H1 (cell line): ENCODE measurements at places on chromosomes 13 and 19. TPM values are rescaled to one million over a fixed set of nuclear protein-coding genes. Genes with fewer than 3 reads are reported as not detected.

Gene C19orf67
- 0.52 TPM in 1 of 2 replicates, not detected in the other for total RNA-seq

GRCh38 chr13:43129066-43129465 lies 105.7 kb downstream of the DNAJC15 start:
- no peak for DNase-seq

Gene FREM2
- total RNA-seq, result 22.2 and 22.8 TPM in 2 replicates

Gene KPTN
- total RNA-seq, result 23.6 and 28.0 TPM in 2 replicates

Gene IGSF23
- total RNA-seq, result not detected in 2 replicates

DNA sequence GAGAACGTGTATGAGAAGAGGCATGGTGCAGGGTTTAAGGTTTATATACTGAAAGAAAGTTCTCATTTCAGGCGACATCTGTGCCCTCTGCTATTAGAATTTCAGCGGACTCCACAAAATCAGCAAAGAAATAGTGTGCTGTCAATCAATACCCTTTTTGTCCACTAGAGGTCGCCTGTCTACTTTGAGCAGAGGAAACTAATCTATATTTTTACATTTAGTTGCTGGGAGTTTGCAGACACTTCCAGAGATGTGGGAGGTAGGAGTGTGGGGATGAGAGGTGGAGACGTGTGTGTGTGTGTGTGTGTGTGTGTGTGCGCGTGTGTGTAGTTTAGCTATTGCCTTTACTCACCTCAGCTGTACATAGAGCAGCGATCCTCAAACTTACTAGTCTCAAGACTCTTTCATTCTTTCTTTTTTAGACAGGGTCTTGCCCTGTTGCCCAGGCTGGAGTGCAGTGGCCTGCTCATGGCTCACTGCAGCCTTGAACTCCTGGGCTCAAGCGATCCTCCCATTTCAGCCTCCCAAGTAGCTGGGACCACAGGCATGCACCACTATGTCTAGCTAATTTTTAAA lies 9.7 kb downstream of the INAFM1 start:
- DNase-seq, result peak; percentile 60

DNA sequence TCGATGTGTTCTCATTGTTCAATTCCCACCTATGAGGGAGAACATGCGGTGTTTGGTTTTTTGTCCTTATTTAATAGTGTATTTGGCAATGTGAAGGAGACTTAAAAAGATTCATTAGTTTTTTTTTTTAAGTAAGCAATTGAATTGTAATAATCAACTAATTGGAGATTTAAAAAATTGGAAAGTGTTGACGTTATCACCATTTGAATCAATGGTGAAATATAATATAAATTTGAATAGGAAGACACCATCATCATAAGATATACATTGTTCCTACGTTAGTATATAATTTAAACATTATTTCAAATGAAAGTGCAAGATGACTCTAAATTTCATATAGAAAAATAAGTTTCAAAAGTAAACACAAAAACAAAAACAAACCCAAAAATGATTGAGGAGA lies 2858.1 kb upstream of the PCDH20 start:
- no peak for DNase-seq

GRCh38 chr19:7480970-7481255 lies 7.9 kb downstream of the PEX11G start:
- DNase-seq, result no peak

Gene POGLUT2
- 20.1 and 22.3 TPM in 2 replicates for total RNA-seq

DNA sequence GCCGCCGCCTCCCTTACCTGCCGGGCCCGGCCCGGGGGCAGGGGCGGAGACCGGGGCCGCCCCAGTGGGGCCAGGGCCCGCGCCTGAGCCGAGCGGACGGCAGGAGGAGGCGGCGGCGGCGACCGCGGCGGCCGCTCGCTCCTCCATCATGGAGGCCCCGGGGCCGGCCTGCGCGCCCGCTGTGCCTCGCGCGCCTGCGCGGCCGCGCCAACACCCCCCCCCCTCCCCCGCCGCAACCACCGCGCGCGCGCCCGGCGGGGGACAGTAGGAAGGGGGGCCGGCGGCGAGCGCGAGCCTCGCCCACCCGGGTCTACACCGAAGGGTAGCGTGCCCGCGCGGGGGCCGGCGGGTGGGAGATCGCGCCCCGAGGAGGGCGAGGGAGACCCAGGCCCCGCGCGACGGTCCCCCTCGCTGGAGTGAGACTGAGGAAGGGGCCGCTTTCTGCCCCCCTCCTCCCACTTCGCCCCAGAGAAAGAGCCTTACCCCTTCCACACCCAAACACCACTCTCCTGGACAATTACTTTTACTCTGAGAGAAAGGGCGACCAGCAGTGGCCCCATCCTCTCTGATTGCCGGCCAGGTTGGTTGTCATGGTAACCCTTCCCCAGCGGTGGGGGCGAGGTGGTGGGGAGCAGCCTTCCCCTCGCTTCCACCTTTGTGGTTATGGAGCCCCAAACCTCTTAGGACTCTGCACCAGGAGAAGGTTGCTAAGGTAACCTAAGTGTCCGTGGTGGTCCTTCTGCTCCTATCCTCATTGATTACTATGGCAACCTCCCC lies at the start of gene STRN4:
Gene STRN4, minus strand, starts transcription at position 170 of the 777 bp plus-strand sequence. Its CDS starts 20 bp downstream, at position 150.
- DNase-seq, result peak; percentile 67

DNA sequence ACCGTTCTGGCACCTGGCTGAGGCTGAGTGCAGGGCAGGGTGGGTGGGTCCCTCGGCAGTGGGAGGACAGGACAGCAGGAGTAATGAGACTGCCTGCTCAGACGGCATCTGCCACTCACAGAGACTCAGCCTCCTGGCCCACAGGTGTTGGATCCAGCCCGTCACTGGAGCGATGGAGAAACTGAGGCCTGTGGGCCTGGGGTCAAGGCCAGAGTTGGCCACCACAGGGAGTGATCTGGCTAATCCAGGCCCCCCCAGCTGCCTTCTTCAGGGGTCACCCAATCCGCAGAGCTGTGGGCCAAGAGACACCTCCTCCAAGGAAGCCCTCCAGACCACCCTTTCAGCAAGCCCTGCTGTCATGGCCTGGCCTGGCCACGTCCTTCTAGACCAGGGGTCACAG lies 103.7 kb upstream of the VSTM2B start:
- no peak for DNase-seq

Gene KLK8
- total RNA-seq, result 2.1 and 2.9 TPM in 2 replicates

- no peak for DNase-seq
These were observed 16.9 kb downstream of the FAM187B start for GRCh38 chr19:35211545-35212230.

Gene TINCR
- 0.48 and 0.52 TPM in 2 replicates for total RNA-seq

DNA sequence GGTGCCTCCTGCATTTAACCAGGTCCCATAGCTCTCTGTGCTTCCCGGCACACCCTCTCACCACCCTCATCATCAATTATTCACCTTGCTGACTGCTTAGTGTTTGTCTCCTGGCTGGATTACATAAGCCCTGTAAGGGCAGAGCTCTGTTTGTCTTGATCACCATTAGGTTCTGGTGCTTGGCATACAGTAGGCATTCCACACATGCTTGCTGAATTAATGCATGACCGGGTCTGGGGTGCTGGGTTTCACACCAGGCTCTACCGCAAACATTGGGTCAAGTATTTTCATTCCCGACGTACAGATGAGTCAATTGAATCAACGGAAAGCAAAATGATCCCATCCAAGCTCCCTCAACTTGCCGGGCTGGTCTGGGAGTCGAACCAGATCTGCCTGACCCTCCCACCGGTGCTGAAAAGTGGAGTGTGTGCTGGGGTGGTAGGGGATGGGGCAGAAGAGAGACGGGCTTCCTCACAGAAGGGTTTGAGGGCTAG lies 28.5 kb downstream of the VAV1 start:
- no peak for DNase-seq

Gene CYP4F2
- not detected in 2 replicates for total RNA-seq

DNA sequence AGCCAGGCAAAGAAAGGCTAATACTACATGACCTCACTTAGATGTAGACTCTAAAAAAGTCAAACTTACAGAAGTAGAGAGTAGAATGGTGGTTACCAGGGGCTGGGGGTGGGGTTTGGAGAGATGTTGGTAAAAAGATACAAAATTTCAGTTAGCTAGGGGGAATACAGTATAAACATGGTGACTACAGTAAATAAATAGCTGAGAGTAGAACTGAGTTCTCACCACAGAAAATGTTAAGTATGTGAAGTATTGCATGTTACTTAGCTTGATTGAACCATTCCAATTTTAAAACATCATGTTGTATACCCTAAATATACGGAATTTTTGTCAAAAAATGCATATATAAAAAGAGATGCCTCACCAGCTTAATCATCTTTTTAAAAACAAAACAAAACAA lies 67.5 kb upstream of the DOCK9 start:
- DNase-seq, result no peak

GRCh38 chr19:1580957-1581356 lies 11.7 kb downstream of the MBD3 start:
- no peak for DNase-seq

Gene BRME1
- 4.6 and 4.7 TPM in 2 replicates for total RNA-seq

GRCh38 chr19:42512130-42512636 lies 16.1 kb downstream of the CEACAM1 start:
- DNase-seq, result peak; percentile 41

DNA sequence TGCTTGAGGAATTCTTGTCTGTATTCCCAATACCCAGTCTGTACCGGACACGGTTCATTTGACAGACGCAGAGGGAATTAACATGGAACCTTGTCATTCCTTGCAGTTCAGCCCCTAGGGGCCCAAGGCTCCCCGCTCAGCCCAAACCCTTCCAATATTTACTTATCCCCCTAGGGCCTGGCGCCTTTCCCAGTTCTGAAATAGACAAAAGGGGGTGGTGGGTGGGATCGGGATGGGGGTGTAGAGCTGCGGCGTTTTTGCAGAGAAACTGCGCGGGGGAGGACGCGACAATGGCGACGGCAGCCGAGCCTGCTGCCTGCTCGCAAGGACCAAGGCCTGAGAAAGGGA lies 583 bp downstream of the AKAP8L start:
- DNase-seq, result no peak

DNA sequence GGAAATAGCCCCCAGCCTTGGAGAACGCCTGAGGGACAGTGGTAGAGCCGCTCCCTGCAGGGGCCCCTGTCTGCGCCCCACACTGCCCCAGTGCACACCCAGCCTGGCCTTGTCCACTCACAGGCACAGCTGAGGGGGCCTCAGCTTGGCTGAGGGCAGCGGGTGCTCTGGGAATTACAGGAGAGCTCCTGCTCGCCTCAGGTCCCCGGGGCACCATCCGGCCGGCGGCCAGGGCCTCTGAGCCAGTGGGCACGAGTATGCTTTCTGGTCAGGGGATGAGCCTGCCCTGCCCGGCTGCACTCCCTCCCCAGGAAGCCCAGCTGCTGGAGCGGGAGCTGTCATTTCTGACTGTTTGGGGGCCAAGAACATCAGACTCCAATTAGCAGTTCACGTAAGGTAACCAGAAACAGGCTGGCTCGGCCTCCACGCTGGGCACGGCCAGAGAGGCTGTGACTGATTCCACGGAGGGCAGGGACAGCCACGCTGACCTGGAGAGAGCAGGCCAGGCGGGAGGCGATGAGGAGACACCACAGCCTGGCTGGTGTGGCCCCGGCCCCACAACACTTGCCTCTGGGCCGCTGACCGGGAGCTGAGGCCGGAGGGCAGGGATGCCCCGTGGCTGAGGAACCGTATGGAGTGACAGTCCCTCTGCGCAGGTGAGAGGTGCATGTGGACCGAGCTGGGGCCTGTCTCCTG lies 15.4 kb downstream of the CEBPG start:
- DNase-seq, result no peak

DNA sequence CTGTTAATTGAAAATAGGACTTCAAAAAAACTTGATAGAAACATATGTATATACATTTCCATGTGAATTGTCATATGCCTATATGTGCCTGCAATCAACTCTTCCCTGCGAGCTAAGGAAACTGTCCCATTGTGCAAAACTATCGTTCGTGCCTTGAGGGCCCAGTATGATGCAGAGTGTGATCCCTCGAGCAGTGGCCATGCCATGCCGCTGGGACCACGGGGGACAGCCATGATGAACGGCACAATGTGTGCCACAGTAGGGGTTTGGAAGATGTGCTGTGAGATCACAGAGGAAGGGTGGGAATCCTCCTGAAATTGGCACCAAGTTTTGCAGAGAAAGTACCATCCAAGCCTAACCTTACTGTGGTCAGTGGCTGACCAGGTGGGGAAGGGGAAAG lies 118.1 kb upstream of the SOX1 start:
- DNase-seq, result no peak

- no peak for DNase-seq
These were observed 21.9 kb upstream of the SLC35E1 start for GRCh38 chr19:16594131-16594586.

- DNase-seq, result no peak
These were observed 296.5 kb upstream of the MIR17HG start for GRCh38 chr13:91050970-91051369.

Gene VAV1
- total RNA-seq, result 0.21 and 0.22 TPM in 2 replicates

GRCh38 chr13:26480246-26480855 lies 77.1 kb upstream of the WASF3 start:
- DNase-seq, result no peak

GRCh38 chr19:21260164-21260847 lies 68.9 kb downstream of the ZNF708 start:
- no peak for DNase-seq

GRCh38 chr13:44088411-44088810 lies 208.7 kb downstream of the LACC1 start:
- no peak for DNase-seq

Gene ZNF221
- 8.4 and 8.9 TPM in 2 replicates for total RNA-seq

Gene ZNF254
- total RNA-seq, result 21.7 and 22.0 TPM in 2 replicates

- no peak for DNase-seq
These were observed 77.2 kb upstream of the ARHGEF7 start for GRCh38 chr13:111037927-111038326.

- no peak for DNase-seq
These were observed 12.9 kb downstream of the N4BP2L1 start for GRCh38 chr13:32415019-32415418.

Gene HAUS8
- total RNA-seq, result 23.2 and 23.5 TPM in 2 replicates

Gene GZMM
- 0.32 and 0.59 TPM in 2 replicates for total RNA-seq

DNA sequence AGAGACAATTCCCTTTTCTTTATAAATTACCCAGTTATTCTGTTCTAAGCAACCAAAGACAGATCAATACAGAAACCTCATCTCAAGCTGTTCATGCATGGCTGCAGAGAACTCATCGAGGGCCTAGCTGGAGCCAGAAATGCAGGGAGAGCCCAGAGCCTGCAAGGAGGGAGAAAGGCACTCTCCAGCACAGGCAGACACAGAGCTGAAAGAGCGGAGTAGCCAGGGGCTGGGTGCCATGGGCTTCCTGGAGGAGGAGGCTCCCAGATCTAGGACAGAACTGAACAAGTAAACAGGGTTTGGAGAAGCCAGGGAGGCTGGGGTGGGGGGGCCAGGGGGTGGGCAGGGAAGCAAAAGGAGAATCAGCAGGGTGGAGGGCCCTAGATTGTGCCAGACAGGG lies 144.2 kb upstream of the ZNF507 start:
- DNase-seq, result no peak

- DNase-seq, result no peak
These were observed 72.4 kb downstream of the STK24 start for GRCh38 chr13:98504371-98504963.

Gene PSG11
- total RNA-seq, result not detected in 2 replicates
